ENCODE measurements at places on chromosomes 16 and 17.
A peak's percentile ranks its signal among the peaks of the same experiment; 100 is the strongest.

DNA sequence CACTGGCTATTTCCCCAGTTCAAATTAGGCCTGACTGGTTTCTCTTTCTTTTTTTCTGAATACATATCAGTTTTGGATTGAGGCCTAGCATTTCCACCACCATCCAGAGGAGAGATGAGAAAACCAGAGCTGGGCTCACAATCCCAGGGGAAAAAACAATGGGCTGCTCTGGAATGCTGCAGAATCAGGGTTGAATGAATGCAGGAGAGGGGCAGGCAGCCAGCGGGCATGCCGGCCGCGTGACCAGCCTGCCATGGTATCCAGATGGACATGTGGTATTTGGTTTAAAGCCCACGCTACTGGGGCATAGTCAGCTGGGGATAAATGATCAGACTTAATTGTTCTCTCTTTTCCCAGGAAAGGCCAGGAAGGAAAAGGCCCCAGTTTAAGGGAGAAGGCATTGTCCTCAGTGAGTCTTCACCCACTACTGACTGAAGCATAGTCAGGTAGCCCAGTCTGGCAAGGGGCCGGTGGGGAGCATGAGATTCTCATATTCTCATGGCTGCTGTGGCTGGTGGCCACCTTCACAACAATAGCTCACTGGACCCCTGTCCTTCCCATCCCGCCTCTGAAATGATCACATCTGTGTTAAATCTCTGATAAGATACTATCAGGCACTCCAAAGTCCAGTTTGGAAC is 38.7 kb upstream of the RHOT1 start:
- no peak for DNase-seq

DNA sequence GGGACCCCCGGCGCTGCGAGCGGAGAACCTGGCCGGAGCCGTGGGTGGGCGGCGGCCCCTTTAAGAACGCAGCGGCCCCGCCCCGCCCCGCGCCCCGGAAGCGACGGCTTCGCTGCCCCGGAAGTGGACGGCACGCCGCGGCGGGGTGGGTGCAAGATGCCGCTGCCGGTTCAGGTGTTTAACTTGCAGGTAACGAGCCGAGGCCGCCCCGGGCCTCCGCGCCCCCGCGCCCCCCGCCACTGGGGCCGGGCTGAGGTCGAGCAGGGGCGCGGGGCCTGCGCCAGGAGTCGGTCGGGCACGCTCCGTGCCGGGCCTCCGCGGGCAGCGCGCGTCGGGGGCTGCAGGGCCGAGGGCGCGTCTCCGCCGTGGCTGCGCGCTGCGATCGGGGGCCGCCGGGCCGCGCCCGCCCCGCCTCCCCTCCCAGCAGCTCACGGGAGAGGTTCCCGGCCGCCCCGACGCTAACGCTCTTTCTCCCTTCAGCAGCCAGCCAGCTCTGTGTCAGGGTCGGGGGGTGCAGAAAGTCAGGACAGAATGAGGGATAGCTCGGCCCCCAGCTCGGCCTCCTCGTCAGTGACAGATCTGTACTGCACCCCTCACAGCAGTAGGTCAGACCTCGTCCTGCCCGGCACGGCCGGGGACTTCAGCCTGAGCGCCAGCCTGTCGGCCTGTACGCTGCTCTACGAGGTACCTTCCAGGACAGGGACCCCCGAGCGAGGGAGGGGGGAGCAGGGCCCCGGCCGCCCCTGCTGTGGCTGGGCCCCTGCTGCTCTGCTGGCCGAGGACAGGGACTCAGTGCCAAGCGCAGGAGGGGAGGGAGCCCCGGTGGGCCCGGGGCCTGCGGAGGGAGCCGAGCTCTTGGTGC is at the start of the genes GPS1 and RFNG:
Gene GPS1 (plus strand): TSS at position 123 of the 862 bp plus-strand sequence. CDS start 34 bp downstream, at position 157.
Gene RFNG (minus strand): TSS at position 36 of the 862 bp plus-strand sequence. CDS start 45 bp downstream, outside the sequence.
- DNase-seq: peak; percentile 24

DNA sequence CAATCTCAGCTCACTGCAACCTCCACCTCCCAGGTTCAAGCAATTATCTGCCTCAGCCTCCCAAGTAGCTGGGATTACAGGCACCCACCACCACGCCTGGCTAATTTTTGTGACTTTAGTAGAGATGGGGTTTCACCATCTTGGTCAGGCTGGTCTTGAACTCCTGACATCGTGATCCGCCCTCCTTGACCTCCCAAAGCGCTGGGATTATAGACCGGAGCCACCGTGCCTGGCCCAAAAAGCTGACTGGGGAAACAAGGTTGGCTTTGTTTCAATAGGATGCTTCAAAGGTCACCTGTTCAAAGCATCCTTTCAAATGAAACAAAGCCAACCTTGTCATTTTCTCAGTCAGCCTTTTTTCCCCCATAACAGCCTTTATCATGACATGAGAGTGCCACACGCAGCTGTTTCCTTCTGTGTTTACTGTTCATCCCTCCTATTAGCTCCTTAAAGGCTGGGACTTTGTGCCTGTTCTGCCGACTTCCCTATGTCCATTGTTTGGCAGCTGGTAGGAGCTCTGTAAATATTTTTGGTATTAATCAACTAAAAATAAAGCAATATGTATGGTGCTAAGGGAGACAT is 51.1 kb downstream of the ADAMTS18 start:
- no peak for DNase-seq

DNA sequence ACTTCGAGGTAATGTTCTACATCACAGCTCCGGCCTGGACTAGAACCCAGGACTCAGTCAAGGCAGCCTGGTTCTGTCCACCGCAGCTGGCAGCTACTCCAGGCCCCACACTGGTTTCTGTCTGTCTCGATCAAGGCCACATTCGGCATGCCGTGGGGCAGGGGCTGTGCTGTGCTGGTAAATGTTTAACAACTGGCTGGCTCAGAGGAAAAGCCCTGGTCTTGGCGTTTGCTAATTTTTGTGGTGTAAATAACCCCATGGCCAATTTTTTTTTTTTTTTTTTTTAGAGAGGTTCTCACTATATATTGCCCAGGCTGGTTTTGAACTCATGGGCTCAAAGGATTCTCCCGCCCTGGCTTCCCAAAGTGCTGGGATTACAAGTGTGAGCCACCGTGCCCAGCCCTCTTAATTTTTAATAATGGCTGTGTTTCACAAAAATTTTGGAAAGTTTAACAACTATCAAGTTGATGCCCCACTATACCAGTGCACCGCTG is 328 bp upstream of the DRC7 start:
- DNase-seq: no peak

DNA sequence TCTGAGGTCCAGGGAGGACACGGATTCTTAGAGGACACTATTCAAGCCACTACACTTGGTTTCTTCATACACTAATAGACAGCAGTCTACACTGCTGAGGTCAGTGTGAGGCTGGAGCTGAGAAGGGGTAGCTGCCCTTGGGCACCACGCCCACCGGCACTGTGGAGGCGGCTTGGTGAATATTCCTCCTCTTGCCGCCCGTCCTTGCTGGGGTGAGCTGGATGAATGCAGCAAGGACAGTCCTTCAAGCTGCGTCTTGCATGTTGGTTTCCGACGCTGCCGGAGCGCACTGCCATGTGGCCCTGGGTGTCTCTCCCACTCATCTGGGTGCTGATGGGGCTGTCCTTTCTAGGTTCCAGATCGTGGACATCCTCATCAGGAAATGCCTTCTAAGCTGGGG is 2.6 kb downstream of the ZNF205 start:
- DNase-seq: no peak

DNA sequence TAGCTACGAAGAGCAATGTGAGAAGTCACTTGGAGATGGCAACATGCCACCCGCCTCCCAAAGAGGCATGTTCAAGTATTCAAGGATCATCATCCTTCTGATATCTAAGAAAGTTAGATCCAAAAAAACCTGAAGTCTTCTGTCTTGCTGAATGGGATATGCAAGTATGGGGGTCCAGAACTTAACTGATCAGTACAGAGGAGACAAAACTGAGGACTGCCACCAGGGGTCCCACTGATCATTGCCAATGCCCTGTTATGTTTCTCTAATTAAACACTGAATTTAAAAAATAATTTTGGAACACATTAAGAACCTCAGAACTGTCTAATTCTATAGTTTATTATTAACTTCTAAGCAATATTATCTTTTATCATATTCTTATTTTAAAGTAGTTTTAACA is 99.7 kb downstream of the CDH8 start:
- no peak for DNase-seq

GRCh38 chr17:11909348-11909747 is 87.9 kb downstream of the ZNF18 start:
- no peak for DNase-seq

DNA sequence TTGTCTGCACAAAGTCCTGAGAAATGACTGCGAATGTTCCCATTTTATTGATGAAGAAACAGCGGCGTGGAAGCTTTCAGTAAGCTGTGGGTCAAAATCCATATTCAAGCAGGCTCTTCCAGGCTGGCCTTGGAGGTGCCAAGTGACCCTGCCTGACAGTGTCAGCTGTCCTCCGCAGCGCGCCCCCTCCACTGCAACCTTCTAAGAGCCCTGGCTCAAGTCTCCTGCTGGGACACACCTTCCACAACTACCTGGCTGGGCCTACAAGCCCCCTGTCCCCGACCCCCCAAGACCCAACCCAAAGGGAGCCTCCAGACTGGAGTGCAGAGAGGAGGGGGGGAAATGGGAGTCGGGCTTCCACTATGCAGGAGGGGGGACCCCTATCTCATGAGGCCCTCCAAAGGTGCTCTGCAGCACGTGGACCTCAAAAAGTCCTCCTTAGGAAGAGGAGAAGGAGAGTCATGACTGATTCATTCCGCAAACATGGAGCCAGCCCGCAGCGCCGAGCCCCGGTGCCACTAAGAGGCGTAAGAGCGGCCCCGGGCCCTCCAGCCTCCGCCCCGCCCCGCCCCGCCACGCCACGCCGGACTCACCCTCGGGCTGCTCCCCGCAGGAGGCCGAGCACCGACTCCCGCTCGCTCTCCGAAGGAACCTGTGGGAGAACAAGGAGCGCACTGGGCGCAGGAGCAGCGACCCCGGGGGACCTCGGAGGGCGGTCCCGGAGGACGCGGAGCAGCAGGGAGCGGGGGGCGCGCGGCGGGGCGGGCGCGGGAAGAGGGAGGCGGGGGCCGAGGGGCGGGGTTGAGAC is 574 bp downstream of the MPP3 start:
- no peak for DNase-seq

- no peak for DNase-seq
Measured at GRCh38 chr17:34228781-34229180, 26.3 kb upstream of the CCL2 start.

DNA sequence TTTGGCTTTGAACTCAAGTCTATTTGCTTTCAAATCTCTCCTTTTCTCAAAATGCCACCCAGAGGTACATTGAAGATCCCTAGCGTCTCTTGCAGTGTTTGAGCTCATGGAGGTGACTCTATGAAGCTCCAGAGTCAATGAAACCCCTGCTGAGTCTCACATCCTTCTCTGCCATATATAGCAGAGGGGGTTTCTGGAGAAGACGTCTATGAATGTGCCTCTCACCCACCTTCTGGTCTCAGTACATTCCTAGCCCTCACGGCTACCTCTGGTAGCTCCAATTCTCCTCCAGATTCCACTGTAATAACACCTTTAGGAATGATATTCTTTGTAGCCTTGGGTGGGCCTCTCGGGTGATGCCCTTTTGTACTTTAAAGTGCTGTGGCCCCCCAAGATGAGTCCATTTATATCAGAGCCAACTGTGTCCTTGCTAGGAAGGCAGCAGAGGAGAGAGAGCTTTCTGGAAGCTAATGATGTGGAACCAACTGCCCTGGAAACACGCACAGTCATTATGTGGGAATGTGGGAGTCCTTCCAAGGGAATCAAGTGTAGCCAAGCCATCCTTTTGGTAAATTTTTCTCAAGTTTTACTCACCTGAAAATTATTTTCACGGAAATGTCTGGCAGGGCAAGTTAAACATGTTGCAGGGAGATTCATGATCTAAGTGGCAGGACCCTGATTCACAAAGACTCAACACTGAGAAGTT is 123.4 kb downstream of the ASIC2 start:
- no peak for DNase-seq

DNA sequence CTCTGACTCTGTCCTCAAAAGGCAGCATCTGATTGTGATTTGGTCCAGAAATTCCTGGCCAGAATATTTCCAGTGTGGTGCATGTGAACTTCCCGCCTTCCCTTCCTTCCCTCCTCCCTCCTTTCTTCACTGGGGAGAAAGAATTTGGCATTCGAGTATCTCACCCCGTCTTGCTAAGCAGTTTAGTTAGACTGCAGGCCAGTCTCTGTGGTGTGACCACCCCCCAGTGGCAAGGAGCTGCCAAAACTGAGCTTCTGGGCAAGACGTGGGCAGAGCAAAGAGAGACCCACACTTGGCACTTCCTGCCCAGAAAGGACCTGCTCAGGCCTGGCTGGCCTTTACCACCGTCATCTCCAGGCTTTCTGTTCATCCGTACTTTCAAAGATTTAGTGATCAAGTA is 36.4 kb downstream of the SNX20 start:
- no peak for DNase-seq

GRCh38 chr16:67407788-67408452 is 8.4 kb downstream of the ZDHHC1 start:
- DNase-seq: no peak

DNA sequence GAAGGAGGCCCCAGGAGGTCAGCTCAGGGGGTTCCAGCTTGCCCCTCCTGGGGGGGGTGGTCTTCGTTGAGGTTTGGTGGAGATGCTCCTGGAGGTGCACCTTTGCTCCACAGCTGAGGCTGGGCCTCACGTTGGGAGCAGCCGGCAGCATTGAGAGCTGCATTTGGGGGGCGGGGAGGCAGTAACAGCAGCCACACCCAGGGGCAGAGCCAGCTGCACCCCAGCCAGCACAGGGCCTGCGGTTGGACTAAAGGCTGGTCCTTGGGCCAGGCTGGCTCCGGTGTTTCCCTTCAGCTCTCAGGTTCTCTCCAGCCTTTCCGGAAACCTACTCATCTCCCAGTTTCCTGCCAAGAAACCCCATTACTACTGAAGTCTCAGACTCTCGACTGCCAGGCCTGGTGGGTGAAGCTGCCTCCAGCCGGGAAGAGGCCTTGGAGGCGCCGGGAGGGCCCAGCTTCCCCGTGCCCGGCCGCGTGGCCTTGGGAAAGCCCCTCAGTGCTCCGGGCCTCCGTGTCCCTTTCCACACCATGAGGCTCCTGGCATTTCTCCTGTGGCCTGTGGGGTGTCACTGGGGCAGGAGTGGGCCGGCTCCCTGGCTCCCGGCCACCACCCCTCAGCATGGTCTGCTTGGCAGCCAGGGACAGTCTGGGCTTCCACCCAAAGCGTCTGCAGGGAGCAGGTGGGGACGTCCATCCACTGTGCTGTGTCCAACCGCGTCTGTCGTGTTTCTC is 14.0 kb upstream of the BAIAP2 start:
- no peak for DNase-seq

- DNase-seq: no peak
Measured at GRCh38 chr17:63190821-63191370, 224.9 kb downstream of the TANC2 start.

- peak; percentile 26 for DNase-seq
Measured at GRCh38 chr17:79933863-79934652, 94.8 kb upstream of the CBX4 start.

GRCh38 chr17:2724784-2725164 is 13.2 kb upstream of the CLUH start:
- DNase-seq: no peak
